Naive thymus-derived CD4-positive, alpha-beta T cell (primary cell): ENCODE measurements at places on chromosomes 1 and 21.

- DNase-seq: no peak
Measured at GRCh38 chr1:158534496-158534895, 19.7 kb downstream of the OR6Y1 start.

DNA sequence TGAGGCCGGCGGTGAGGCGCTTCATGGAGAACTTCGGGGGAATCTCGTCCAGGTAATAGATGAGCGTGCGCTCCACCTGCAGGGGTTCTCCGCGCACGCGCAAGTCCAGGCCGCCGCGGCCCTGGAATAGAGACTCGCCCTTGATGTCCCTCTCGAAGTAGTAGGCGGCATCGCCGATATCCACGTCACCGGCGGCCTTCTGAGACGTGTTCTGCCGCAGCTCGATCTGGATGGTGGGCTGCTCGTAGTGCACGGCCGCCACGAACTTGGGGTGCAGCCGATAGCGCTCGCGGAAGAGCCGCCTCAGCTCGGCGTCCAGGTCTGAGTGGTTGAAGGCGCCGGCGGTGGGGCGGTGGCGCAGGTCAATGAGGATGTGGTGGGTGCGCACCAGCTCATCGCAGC is 726 bp downstream of the TACSTD2 start:
- DNase-seq: no peak

GRCh38 chr1:109530457-109531087 is 9.1 kb upstream of the GPR61 start:
- DNase-seq: no peak

GRCh38 chr1:152182431-152182830 is 23.4 kb upstream of the RPTN start:
- DNase-seq: no peak

DNA sequence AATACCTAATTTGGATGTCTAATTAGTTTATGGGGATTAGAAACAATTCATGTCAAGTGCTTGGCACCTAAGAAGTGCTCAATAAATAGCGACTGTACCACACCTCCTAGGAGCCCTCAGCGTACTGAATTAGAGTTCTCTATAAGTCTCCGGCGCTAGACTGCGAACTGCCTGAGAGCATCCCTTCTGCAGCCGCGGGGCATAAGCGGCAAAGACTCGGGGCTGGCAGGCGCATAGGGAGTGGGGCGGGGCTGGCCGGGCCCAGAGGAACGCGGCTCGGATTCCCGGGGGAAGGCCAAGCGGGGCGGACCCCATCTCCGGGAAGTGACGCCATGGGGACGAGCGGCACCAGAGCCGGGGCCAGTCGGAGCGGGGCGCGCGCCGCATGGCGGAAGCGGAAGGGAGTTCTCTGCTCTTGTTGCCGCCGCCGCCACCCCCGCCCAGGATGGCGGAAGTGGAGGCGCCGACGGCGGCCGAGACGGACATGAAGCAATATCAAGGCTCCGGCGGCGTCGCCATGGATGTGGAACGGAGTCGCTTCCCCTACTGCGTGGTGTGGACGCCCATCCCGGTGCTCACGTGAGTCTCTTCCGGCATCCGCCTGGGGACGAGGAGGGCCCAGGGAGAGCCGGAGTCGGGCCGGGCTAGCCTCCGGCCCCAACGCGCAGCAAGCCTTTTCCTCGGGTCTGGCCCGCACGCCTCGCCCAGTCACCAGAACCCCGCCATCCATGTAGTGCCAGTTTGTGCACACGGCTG is at the start of gene TMEM222:
Gene TMEM222 (plus strand): TSS at position 351 of the 756 bp plus-strand sequence. CDS start 35 bp downstream, at position 386.
- peak; percentile 99 for DNase-seq

DNA sequence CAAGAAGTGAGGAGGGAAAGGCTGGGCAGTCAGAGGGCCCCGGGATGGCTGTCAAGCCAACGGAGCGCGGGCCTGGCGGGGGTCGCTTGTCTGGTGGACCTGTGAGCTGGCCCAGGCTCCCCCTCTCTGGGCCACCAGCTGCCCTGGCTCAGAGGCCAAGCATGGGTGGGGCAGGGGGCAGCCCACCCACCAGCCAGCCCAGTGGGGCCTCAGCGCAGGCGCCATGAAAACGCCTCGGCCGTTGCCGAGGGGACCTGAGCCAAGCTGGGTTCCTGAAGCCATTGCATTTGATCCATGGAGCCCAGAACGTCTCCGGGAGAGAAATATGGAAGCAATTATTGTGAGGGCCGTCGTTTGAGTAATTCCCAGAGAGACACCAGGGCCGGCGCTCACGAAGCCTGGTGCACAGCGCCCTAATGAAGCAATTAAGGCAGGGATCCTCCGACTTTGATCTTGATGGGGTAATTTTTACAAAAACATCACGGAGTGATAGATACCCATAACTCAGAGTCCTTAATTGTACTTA is 90.5 kb upstream of the TTC34 start:
- DNase-seq: no peak

- no peak for DNase-seq
Measured at GRCh38 chr1:58941471-58942289, 157.8 kb upstream of the JUN start.

- DNase-seq: no peak
Measured at GRCh38 chr1:244340396-244340795, 111.3 kb downstream of the ADSS2 start.

DNA sequence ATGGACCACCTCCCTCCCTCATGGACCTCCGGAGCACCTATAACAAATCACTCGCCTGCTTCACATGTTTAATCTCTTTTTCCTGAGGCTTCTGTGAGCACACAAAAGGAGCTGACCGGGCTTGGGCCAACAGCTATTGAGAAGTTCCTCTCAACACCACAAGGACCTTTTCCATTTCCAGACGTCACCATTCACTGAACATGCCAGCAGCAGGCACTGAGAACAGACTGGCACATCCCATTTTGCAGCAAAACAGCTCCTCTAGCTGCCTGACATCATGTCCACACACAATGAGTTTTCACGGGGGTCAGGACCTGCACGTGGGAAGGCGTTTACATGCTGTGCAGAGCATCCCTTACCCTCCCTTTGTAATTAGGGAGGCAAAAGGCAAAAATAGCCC is 11.0 kb downstream of the SUSD4 start:
- no peak for DNase-seq

- DNase-seq: no peak
Measured at GRCh38 chr1:244881552-244882280, 17.4 kb upstream of the HNRNPU start.

- DNase-seq: no peak
Measured at GRCh38 chr1:16211824-16212223, 628 bp downstream of the ARHGEF19 start.

DNA sequence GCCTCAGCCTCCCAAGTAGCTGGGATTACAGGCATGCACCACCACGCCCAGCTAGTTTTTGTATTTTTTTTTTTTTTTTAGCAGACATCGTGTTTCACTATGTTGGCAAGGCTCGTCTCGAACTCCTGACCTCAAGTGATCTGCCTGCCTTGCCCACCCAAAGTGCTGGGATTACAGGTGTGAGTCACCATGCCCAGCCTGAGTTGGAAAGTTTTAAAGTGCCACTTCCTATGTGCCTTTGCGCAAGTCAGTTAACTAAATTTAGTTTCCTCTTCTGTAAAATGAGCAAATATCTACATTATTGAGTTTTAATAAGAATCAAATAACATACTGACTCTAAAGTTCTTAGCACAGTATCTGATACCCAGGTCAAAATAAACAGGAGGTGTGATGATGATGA is 12.4 kb downstream of the SLC19A2 start:
- no peak for DNase-seq

DNA sequence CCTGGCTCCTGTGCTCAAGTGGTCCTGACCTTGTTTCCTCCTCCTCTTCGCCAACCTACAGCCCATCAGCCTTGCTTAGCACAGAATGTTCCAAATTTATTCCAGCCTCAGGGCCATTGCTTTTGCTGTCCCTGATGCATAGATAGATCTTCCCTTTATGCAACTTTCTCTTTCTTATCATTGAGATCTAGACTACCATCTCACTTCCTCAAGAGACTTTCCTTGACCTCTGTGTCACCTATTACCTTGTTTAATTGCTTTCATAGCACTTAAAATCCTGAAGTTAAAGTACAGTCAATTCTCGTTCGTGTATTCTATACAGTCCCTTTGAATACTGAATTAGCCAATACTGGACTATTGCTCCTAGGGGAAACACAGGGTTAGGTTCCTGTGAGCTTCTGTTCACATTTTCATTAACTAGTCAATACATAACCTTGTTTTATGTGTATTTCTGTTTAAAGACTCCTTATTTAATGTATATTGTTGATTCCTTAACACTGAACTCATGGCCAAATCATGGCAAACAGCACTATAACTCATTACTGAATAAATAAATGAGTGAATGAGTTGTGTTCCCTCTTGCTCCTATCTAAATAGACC is 26.2 kb upstream of the MCOLN3 start:
- DNase-seq: no peak

DNA sequence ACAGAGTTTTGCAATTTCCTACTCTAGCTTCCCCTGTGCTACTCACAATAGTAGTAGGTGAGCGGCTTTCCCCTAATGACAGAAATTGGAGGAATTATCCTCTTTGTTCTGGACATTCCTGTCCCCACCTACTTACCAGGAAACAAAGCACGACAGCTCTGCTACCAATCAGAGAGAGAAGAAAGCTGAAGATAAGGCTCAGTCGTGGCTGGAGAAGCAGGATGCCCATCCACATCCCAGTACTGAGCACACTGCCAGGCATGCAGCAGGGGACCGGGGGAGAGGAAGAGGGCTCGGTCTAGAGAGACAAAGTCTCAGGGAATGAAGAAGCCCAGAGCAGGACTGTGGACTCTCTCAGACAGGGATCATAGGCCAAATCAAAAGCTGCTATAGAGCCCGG is 134.1 kb upstream of the KRTAP19-8 start:
- DNase-seq: no peak

DNA sequence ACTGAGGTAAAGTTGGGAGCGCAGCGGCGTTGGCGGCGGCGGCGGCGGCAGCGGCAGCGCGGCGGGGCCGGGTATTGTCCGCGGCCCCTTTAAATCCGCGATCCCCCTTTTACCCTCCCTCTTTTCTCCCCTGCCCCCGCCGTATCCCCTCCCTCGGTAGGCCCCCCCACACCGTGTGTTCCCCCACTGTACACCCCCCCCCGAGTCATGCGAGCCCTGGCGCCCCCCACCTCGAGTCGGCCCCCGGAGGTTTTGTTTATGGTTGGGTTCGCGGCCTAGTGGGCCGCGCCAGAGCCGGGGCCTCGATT is 169 bp downstream of the UBAP2L start:
- DNase-seq: no peak

- no peak for DNase-seq
Measured at GRCh38 chr1:23997812-23998211, 17.7 kb upstream of the SRSF10 start.

DNA sequence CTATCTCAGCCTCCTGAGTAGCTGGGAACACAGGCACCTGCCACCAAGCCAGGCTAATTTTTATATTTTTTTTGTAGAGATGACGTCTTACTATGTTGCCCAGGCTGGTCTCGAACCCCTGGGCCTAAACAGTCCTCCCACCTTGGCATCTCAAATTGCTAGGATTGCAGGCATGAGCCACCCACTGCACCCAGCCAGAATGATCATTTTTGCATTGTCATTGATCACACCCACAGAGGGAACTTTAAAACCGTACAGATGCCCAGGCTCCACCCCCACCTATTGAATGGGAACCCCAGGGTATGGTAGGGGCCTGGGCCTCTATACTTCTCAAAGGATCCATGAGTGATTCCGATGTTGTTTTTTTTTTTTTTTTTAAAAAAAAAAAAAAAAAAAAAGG is 36.7 kb downstream of the ETNK2 start:
- DNase-seq: no peak

- no peak for DNase-seq
Measured at GRCh38 chr1:18079941-18080735, 27.5 kb upstream of the IGSF21 start.

- no peak for DNase-seq
Measured at GRCh38 chr21:46065215-46065913, 32.5 kb upstream of the COL6A2 start.

DNA sequence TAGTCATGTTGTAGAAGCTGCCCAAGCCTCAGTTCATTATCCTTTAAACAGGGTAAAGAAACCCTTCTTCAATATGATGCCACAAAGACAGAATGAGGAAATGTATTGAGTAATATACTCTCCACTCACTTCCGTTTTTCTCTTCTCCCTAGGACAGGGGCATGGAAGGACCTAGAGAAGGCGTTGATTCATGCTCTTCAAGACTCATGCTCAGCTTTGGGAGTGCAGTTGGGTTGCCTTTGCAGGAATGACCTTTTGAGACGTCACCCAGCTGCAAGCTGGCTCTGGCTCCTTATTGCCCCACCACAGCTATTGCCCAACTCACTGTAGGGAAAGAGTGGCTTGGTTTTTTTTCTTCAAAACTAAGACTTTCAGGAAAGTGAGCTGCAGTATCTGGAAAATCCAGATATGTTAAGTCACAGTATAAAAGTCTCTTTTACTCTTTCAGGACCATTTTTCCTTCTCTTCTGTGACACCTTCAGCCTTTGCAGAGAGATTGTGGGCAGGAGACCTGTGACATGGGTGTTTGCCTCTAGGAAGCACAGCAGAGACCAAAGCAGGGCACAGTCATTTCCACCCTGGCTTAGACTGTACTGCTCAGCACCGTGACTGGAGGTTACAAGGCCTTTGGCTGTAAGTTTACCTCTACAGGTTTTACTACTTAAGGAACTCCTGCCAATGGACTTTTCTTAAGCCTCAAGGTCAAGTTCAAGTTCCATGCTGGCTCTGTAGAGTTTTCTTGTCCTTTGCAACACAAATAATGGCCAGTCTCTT is 39.5 kb downstream of the XCL2 start:
- no peak for DNase-seq

DNA sequence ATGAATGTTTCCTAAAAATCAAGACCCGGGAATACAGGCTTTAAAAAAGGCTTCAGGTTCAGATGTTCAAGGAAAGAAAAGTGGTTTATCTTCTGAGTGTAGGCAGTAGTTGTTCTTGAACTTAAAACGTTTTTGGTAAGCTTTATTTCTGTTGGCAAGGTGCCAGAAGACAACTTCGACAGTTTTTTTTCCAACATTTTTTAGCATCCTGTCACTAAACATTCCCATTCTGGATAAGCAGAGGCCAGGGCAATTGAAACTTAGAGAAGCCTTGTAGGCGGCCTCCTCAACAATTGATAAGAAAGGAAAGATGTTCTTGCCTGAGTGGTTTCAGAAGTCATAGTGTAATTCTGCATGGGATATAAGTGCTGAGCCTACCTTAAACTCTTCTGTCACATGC is 66.7 kb downstream of the PATJ start:
- DNase-seq: no peak

GRCh38 chr1:229130028-229130668 is 140.8 kb upstream of the RAB4A start:
- peak; percentile 72 for DNase-seq
